ENCODE measurements at places on chromosomes 1 and 21.
A peak's percentile ranks its signal among the peaks of the same experiment; 100 is the strongest.

DNA sequence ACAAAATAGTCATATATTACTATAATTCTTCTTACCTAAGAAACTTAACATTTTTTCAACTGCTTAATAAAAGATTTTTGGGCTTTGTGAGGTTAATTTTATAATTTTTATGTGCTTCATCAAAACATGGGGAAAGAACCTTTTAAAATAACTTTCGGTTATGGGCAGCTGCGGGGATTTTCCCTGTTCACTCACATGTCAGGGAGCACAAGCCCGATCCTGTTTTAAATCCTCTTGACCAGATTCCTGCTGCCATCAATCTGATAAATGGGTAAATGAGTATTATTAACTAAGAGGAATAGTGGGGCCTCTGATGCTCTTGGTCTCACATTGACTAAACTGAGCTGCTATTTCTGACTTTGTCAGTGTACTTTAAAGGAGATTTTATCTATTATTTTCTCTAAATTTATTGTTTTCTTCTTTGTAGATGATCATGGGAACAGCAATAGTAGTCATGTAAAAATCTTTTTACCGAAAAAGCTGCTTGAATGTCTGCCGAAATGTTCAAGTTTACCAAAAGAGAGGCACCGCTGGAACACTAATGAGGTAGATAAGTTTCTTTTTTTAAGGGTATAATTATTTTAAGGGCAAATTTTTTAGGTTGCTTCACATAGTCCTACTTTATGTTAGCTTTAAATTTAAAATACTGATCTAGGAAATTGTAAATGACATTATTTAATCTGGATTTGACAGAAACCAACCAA is 39.6 kb downstream of the CAMTA1 start:
- no peak for DNase-seq

GRCh38 chr1:16383888-16384287 is 16.8 kb downstream of the SZRD1 start:
- no peak for DNase-seq

GRCh38 chr1:24735156-24735508 is 10.1 kb upstream of the CLIC4 start:
- no peak for DNase-seq

GRCh38 chr1:44780583-44781121 is 5.3 kb downstream of the RPS8 start:
- no peak for DNase-seq

- no peak for DNase-seq
Observed at GRCh38 chr1:113998361-113998760, 19.1 kb downstream of the OLFML3 start.

GRCh38 chr1:97332716-97333115 is 588.1 kb downstream of the DPYD start:
- no peak for DNase-seq

- DNase-seq: no peak
Observed at GRCh38 chr1:240491156-240491555, 120.8 kb downstream of the GREM2 start.

DNA sequence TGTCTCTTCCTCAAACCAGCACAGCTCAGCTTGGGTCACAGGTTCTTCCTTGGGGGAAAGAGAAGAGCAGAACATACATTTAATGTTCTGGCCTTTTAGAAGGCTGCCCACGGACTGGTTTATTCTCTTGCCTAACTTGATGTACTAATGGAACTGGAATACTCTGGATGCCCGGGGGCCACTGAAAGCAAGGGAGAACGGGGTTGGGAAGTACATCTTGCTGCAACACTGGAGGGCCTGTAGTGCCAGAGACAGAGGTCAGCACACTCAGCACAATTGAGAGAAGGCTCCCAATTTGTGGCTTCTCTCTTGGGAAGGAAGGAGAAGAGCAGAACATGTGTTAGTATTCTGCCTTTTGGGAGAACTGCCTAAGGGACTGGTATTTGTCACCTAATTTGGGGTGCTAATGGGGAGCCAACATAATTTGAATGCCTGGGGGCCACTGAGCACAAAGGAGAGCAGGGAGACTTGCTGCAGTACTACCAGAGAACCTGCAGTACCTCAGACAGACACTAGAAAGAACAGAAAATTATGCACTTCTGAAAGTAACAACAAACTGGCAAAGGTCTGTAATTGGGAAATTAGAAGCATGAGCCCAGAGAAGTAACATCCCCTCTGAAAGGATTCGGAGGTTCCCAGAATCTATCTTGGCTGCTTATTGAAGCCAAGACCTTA is 14.1 kb downstream of the ZNF691 start:
- no peak for DNase-seq

- DNase-seq: no peak
Observed at GRCh38 chr1:186299570-186299969, 75.5 kb downstream of the TPR start.

GRCh38 chr1:199866210-199866617 is 161.3 kb upstream of the NR5A2 start:
- DNase-seq: no peak

DNA sequence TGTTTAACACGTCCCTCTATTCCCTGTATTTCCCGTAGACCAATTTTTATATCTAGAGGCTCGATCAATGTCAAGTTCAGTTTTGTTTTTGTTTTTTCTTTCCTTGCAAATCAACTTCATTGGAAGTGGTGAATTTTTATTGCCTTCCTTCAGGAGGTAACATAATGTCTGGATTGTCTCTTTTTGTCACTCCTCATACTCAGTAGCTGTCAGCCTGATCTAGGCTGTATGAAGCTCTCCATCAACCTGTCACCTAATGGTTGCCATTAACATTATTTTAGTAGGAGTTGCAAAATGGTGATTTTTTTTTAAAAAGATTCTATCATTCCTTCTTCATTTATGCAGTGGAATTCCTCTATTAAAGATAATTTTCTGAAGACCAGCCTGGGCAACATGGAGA is 49.7 kb upstream of the KIF26B start:
- no peak for DNase-seq

- DNase-seq: no peak
Observed at GRCh38 chr1:20739225-20739624, 6.7 kb upstream of the SH2D5 start.

- no peak for DNase-seq
Observed at GRCh38 chr1:203711251-203712007, 53.6 kb upstream of the LAX1 start.

DNA sequence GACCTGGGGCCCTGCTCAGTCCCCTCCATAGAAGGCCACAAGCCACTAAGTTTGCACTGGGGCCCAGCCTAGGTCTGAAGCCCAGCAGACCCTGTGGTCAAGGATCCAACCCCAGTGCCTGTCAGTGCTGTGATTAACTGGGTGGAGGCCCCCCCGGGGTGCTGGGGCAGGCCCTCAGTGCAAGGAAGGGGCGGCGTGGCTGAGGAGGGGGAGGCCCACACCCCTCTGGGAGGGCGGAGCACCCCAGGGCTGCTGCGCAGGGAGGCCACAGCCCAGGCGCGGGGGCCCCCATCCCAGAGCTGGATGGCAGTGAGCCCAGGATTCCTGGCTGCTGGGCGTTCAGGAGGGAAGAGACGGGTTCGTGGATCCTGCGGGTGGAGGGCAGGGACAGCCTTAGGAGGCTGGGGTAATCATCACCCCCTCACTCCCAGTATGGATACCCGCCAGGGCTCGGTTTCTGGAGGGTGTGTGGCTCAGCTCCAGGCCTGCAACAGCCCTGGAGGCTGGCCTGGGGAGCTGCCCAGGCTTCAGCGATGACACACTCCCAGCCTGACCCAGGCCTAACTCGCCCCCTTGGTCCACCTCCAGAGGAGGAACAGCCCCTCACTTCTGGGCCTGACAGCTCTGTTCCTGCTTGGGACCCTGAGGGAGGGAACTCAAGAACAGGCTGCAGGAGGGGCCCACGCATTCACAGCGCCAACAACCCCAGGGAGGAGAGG is 890 bp downstream of the GJC2 start:
- DNase-seq: no peak

- no peak for DNase-seq
Observed at GRCh38 chr21:29550205-29550604, 251.5 kb downstream of the BACH1 start.

DNA sequence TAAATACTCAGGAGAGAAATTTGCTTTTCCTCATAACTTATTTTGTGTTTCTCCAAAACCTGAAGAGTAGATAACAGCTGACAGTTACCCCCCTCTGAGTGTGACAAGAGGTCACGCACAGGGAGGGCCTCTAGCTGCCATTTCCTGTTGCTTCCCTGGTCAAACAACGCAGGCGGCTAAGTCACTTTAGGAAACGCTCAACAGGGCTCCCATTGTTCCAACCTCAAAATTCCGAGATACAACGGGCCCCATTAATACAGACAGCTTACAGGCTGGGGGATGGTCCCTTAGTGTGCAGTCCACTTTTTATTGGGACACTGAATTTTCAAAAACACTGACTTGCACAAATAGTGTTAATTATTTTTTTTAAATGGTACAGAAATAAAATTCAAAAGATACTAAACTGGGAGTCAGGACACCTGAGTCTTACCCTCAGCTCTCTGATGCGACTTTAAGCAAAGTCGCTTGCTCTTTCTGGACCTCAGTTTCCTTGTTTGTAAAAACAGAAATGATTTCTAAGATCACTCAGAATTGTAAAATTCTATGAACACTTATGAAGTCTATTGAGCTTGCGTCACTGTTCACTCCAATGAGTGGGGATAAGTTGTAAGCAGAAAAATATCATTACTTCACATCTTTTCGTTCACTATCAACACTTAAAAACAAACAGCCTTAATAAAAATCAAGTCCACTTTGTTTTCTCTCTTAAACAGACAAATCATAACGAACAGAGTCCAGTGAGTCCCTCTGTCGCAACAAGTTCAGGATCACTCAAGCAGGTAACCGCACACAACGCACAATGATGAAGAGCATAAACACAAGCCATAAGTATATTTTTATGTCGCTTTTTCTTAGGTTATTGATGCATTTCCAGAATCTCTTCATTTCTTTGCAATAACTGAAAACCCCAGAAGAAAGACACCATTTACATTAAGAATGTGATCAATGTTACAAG is 13.5 kb downstream of the LZIC start:
- no peak for DNase-seq

- peak; percentile 75 for DNase-seq
Observed at GRCh38 chr1:24536391-24536840, 19.5 kb upstream of the NCMAP start.

GRCh38 chr1:206690516-206690915 is 5.8 kb downstream of the MAPKAPK2 start:
- no peak for DNase-seq

DNA sequence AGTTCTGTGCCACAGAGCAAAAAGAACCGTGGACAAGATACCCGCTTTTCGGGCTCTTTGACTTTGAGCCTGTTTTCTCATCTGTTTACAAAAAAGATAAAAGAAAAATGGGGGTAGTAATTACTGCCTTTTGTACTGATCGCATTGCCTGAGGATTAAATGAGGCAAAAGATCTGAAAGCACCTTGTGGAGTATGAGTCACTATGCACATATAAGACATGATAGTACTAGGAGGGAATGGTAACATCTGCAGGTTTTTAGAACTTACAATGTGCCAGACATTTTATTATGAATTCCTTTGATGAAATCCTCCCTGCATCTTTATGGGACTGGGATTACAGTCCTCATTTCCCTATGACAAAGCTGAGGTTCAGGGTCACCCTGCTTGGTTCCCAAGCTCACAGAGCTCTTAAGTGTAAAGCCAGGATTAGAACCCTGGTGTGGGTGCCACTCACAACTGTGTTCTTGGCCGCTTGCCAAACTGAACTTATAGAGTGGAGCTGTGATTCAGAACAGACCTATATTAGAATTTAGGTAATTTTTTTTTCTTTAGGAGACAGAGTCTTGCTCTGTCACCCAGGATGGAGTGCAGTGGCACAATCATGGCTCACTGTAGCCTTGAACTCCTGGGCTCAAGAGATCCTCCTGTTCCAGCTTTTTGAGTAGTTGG is 1.8 kb downstream of the DISC1 start:
- no peak for DNase-seq

DNA sequence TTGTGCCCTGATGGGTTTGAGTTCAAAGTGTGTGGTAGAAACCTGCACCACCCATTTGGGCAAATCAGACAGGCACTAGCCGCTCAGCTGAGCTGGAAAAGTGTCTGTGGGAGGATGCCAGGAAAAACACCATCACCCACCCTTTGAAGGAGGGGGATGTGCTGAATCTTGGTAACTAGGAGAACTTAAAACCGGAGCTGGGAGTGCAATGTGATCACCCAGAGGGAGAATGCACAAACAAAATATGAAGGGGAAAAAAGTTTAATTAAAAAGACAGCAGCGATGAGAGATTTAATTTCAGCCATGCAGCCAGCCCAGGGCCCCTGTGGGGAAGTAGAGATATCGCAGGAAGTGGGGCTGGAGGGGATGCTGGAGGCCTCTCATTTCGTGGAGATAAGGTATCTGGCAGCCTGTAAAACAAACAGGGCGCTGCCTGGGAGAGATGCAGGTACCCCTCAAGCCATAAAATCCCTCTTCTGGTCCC is 86.8 kb upstream of the BCAR3 start:
- DNase-seq: no peak

- DNase-seq: no peak
Observed at GRCh38 chr1:162220009-162220539, 150.6 kb downstream of the NOS1AP start.

DNA sequence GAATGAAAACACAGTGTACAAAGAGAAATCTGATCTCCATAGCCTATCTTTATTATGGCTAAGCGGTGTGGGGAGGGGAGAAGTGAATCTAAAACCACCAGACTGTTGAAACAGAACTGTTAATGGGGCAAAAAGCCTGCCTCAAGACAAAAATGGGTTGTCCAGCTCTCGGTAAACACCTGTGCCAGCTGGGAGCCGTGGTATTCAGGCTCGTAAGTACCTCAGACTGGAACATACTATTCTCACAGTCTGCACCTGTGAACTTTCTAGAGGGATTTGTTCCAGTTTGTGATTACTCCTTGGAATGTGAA is 42.7 kb upstream of the ATP1A1 start:
- peak; percentile 62 for DNase-seq
